Smooth muscle cell of bladder (primary cell): ENCODE measurements at places on chromosomes 2 and 18. TPM values are rescaled to one million over a fixed set of nuclear protein-coding genes. Genes with fewer than 3 reads are reported as not detected.

CARF gene
- total RNA-seq, result 5.1 and 5.3 TPM in 2 replicates

LOXHD1 gene
- total RNA-seq, result under 0.01 TPM in 1 of 2 replicates, not detected in the other

COBLL1 gene
- total RNA-seq, result 4.4 and 8.0 TPM in 2 replicates

PTH2R gene
- under 0.01 TPM in 1 of 2 replicates, not detected in the other for total RNA-seq

OR6B3 gene
- total RNA-seq, result not detected in 2 replicates

TMEM247 gene
- not detected in 2 replicates for total RNA-seq

NPPC gene
- total RNA-seq, result 0.28 and 0.43 TPM in 2 replicates

MAP2 gene
- total RNA-seq, result 0.37 and 0.71 TPM in 2 replicates

MEP1B gene
- not detected in 2 replicates for total RNA-seq

ZNF532 gene
- 37.5 and 40.1 TPM in 2 replicates for total RNA-seq
